ENCODE measurements at places on chromosomes 2 and 18.

- DNase-seq, result no peak
Observed at GRCh38 chr2:99726691-99727090, 236.9 kb upstream of the REV1 start.

DNA sequence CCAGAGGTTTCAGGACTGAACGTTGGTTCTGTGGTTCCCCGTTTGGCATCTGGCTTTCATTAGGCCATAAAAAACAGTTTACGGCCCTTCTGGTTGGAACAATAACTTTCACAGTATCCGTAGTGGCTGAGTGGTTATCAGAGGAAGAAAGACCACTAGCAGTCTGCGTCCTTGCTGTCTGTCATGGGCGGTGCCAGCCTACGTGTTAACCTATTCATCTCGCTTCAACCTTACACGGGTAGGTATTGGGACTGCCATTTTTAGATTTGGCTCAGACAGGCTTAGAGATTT lies 42.6 kb upstream of the ROCK2 start:
- DNase-seq, result no peak

DNA sequence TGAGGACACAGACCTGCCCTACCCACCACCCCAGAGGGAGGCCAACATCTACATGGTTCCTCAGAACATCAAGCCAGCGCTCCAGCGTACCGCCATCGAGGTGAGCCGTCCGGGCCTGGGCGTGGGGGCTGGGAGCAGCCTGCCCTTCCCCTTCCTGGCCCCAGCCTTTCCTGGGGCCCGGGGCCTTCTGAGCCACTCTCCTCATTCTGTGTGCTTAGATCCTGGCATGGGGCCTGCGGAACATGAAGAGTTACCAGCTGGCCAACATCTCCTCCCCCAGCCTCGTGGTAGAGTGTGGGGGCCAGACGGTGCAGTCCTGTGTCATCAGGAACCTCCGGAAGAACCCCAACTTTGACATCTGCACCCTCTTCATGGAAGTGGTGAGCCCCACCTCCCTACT lies 157.9 kb downstream of the DYSF start:
- DNase-seq, result no peak

- DNase-seq, result no peak
Observed at GRCh38 chr2:172999641-173000386, 75.8 kb upstream of the MAP3K20 start.

GRCh38 chr18:68608851-68609490 lies 105.9 kb downstream of the TMX3 start:
- DNase-seq, result no peak

DNA sequence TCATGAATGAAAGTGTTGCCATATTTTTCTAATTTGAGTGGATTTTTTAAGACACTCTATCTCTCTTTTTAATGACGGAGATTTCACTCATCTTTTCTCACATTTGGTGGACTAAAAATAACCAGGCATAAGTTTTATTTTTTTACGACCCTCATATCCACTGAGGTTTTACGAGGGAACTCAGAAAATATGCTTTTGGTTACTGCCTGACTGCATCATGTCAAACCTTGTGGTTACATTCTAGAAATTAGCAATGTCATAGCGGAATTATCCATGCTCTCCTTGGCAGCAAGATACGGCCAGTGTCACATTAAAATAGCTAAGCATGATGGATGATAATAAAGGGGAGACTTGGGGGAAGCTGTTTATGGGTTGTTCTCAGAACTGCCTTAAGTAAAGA lies 428.6 kb upstream of the FSHR start:
- no peak for DNase-seq

DNA sequence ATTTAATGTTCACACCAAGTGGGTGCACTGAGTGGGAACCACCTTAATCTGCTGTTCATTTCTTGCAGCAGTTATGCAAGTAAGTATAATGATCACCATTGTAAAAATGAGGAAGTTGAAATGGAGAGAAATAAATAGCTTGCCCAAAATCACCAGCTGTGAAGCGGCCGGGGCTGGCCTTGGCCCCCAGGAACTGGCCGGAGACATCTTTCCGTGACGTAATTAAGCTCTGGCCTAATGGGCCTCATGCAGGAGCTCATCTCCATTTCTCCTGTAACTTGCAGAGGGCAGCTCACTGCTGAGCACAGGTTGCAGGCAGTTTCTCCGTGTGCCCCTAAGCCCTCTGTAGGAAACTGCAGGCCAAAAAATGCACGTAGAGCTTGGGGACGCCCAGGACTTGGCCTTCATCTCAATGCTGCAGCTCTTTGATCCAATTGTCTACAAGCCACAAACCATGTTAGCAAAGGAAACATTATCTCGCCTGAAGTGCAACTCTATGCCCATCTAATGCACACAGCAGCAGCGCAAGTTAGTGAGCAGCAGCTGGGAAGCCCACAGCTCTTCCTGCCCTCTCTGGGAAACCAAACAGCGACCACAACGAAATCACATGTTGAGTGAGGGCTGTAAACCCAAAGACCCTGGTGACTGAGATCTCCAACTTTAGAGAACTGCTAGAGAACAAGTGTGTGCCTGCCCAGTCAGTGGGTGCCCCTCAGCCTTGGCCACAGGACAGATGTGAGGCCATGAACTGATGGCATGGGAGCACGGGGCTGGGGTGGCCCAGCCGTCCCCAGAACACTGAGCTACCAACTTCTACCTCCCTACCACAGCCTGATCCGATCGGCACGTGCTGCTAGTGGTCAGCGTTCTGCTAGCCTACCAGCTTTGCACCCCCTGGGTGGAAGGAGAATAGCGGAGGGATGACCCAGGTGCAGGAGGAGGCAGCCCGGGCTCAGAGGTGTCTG lies 28.8 kb downstream of the APCDD1 start:
- no peak for DNase-seq

DNA sequence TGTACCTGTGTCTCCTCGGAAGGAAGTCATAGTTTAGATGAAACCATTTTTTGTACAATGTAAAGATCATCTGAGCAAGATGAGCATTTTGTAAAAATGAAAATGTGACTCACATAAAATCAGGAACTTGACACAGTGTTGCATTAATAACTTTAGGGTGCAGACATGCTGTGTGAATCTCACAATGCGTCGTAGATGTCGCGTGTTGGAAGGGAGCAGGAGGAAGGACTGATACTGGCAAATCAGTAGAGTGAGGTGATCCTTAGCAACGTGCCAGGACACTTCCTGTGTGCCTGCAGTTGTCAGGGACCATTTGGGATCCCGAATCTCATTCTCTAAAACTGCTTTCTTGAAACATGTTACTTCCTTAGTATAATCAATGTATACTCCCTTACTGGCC lies 103.1 kb downstream of the SH3BP4 start:
- no peak for DNase-seq

DNA sequence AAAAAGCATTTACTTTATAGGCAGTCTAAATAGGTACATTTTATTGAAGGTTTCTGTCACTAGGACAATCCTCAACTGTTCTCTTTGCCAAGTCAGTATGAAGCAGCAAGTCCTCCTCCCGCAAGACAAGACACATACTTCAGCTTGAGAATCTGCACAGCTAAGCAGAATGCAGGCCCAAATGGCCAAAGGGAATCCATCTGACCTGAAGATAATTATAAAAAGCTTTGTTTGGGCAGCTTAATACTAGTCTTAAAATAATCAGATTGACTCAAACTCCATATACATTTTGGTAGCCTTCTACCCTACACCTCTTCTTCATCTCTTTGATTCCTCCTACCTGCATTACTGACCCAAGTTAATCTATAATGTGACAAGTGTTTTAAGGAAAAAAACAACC lies 1.8 kb downstream of the LANCL1 start:
- no peak for DNase-seq

GRCh38 chr2:46299365-46300263 lies 2.4 kb downstream of the EPAS1 start:
- DNase-seq, result no peak

GRCh38 chr18:9697121-9697520 lies 11.0 kb upstream of the RAB31 start:
- DNase-seq, result no peak

DNA sequence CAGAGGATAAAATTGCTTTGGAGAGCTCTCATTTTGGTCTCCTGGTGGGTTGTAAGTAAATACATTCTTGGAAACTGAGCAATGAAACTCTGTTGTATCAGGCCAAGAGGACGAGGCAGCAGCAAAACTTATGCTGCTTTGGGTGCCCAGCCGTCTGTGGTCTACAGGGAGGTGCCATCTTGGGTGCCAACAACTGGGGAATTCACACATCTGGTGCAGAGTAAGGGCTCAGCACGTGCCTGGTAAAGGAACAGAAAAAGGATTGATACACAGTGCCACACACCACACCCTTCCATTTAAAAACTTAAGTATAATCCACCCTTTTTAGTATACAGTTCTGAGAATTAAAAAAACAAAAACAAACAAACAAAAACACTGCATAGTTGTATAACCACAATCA lies 221.9 kb downstream of the TSN start:
- no peak for DNase-seq

DNA sequence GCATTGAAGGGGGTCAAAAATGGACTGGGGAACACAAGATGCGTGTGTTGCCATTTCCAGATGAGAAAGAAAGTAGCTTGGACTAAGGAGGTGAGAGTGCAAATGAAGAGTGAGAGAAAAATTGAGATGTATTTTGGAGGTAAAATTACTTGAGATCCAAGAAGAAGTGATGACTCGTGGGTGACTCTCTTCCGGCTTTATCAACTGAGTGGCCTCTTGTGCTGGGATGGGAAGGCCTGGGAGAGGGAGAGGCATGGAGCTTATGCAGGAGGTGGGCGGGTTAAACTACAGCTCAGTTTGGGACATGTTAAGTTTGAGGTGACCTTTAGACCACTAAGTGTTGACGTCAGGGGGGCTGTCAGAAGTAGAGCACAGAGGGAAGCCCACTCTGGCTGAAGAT lies 34.9 kb downstream of the SULT1C2 start:
- DNase-seq, result no peak

GRCh38 chr18:22193466-22193865 lies 24.1 kb downstream of the GATA6 start:
- no peak for DNase-seq

GRCh38 chr2:203431391-203432185 lies 103.4 kb downstream of the ABI2 start:
- no peak for DNase-seq

DNA sequence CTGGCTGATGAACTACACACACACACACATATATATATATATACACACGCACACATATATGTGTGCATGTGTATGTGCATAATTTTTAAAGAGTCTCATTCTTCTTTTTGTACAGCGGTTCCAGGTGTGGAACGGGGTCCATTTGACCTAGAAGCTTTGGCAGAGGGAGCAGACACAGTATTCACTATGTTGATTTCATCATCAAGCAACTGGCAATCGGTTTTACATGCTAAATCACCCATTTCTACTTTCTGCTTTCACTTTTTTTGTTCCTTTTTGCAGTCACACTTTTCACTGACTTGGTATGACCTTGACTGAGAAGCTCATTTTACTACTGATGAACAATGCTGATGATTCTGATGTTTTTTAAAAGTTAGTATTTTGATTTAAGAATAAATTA lies 63.0 kb upstream of the PGAP1 start:
- no peak for DNase-seq

DNA sequence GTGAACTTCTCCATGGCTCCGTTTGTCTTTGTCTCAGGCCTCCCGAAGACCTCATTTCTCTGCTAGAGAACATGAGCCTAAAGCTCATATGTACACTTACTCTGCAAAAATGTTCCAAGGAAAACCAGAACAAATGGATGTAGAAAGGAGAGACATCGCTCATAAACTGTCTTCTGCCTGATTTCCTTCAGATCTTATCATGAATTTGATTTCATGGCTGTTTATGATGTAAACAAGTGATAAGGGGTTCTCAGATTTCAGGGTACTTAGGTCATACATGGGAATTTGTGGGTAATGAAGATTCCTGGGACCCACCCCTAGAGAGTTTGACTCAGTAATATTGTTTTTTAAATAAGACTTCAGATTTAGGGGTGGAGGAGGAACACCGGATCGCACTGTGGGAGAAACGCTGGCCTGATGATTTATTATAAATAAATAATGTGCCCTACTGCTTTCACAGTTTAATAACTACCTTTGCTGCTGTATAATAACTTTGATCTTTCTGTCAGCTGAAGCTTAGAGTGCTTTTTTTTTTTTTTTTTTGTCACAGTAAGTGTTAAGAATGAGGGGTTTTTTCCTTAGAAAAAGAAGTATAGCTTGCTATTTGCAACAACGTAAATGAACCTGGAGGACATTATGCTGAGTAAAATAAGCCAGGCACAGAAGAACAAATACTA lies 14.9 kb downstream of the AOX1 start:
- DNase-seq, result no peak

GRCh38 chr2:27083410-27084296 lies 2.9 kb upstream of the KHK start:
- no peak for DNase-seq

DNA sequence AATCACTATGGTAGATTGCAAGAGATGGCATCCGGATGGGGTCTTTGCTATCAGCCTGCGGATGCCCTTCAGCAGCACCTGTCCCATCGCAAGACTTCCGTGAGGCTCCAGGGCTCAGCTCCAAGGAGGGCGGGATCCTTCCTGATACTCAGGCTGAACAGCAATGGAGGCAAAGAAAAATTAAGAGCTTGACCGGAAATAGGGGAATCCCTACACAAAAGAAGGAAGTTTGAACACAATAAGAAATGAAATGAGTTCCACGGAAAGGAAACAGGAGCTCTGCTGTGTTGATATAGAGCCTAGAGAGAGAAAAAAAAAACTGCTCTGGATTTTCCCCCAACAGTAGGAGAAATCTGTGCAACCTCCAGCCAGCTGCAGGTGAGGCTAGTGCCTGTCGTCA lies 91.9 kb downstream of the ARL4C start:
- DNase-seq, result no peak

GRCh38 chr2:144003460-144004075 lies 516.4 kb downstream of the ZEB2 start:
- no peak for DNase-seq

GRCh38 chr2:120606931-120607330 lies 128.7 kb upstream of the GLI2 start:
- no peak for DNase-seq

GRCh38 chr2:31109633-31110192 lies 28.5 kb downstream of the GALNT14 start:
- no peak for DNase-seq

DNA sequence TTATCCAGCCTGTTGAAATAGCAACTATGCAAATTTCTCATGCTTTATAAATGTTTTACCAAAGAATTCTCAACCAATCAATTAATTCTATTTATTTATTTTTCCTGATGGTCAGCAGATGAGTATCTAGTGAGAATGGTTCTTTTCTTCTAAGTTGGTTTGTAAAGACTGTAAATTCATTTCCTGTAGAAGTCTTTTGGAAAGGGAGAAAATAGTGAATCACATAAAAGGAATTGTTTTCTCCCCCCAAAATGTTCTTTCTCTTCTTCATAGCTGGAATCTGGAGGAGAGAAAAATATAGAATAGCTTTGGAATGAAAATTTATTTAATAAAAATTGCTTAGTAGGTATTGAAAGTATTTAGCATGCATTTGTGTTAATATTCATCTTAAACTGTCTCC lies 836.1 kb upstream of the ZEB2 start:
- no peak for DNase-seq

GRCh38 chr2:195864316-195864715 lies 204.3 kb downstream of the DNAH7 start:
- no peak for DNase-seq

GRCh38 chr2:150846691-150847090 lies 359.2 kb upstream of the RND3 start:
- DNase-seq, result no peak

Data from stimulated activated CD4-positive, alpha-beta T cell treated with anti-CD3 and anti-CD28 coated beads, Interleukin-12 subunit alpha, Interleukin-12 subunit beta, amount 100 ng/mL, for 24 hours (primary cell).